Left kidney (tissue), 8 donors: ENCODE measurements at places on chromosomes 11 and 22. TPM values are rescaled to one million over a fixed set of nuclear protein-coding genes. Genes with fewer than 3 reads are reported as not detected.

CCDC15 gene
- polyA plus RNA-seq = 5.6 TPM

GLYAT gene
- 151 TPM for polyA plus RNA-seq

PLA2G6 gene
- 50.9 TPM for polyA plus RNA-seq

DNA sequence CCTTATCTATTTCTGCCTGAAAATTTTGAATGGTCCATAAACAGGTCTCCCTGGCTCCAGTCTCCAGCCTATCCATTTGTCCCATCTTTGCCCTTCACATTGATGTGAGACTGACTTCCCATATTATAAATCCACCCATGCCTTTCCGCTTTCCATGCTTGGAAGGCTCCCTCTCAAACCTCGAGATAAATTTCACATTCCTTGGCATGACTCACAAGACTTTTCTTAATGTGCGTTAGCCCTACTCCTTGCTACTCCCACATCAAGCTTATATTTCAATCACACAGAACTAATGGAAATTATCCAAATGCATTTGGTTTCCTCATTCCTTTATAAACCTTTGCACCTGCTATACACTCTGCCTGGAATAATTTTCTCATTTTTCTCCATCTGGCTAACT lies 163.7 kb upstream of the NTM start:
- no peak for DNase-seq

- no peak for DNase-seq
Measured at GRCh38 chr11:24357620-24358410, 139.0 kb upstream of the LUZP2 start.

DNA sequence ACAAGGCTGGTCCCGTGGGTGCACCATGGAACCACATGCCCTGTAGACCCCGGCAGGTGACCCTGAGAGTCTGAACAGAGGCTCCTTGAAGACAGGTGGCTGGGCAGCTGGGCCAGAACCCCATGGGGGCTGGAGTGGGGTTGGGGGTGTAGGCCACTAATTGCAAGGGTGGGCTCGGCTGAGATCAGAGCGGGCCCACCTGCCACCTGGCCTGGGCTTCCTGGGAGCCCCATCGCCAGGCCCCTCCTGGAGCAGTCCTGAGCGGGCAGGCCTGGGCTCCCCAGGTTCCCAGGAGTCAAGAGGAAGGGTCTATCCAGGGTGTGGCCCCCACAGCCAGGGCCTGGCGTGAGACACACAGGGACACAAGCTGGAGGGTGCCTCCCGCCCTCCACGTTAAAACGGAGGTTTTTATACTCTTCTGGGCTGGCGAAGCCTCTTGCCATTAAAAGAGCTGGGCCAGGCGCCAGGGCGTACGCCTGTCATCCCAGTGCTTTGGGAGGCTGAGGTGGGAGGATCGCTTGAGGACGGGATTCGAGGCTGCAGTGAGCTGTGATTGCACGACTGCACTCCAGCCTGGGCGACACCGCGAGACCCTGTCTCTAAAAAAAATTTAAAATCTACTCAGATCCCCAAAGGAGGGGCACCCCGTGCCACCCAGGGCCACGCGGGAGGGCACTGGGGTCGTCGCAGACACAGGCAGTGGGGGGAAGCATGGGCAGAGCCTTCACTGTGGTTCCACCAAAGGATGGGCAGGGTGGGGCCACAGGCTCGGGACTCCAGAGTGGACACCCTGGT lies 4.8 kb upstream of the TRABD start:
- DNase-seq = no peak

TIMP3 gene
- 121 TPM for polyA plus RNA-seq

ZC3H12C gene
- polyA plus RNA-seq = 8.8 TPM

RPL3 gene
- 2,722 TPM for polyA plus RNA-seq

GRCh38 chr11:116240710-116241109 lies 532.1 kb downstream of the BUD13 start:
- DNase-seq = peak; percentile 51

- peak; percentile 17 for DNase-seq
Measured at GRCh38 chr11:127804747-127805400, 782.5 kb downstream of the ETS1 start.

GRIK4 gene
- 1.3 TPM for polyA plus RNA-seq

GRCh38 chr11:124752471-124753102 lies 532 bp upstream of the VSIG2 start:
- DNase-seq = no peak

HOATZ gene
- 0.28 TPM for polyA plus RNA-seq

GRCh38 chr22:21761086-21761485 lies 25.5 kb upstream of the YPEL1 start:
- no peak for DNase-seq

DNA sequence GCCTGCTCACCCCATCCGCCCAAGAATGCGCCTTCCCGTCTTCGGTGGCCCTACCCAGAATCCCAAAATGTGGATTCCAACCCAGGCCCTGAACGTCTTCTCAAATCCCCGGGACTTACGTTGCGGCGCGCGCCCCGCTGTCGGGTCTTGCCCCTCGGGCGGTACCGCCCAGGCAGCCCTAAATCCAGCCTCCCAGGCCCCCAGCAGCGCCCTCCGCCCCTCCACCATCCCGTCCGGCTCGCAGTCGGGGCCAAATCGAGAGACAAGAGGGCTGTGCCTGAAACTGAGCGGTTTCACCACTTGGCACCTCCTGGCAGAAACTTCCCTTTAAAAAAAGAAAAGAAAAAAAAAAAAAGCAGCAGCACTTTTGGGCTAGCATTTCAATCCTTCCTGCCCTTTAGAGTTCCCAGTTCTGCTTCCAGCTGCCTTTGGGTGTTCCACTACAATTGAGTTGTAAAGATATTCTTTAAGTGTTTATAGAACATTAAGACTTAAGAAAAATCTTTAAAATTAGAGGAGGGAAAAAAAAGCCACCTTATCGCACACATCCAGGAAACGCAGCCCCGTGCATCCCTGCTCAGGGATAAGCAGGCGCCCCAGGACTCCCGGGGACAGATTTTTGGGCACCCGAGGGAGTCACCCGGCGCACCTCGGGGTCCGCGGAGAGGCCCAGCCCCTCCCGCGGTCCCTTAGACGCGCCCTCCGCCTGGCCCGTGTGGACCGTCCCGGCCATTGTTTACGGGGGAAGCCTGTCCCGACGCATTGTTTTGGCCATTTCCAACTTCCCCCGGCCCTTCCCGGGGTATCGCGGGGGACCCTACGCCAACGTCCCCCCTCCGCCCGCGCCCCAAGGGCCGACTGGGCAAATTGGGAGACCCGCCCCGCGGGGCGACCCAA lies 57.6 kb downstream of the KCNJ4 start:
- DNase-seq = no peak

- DNase-seq = no peak
Measured at GRCh38 chr11:92727769-92728168, 241.7 kb upstream of the MTNR1B start.

DNA sequence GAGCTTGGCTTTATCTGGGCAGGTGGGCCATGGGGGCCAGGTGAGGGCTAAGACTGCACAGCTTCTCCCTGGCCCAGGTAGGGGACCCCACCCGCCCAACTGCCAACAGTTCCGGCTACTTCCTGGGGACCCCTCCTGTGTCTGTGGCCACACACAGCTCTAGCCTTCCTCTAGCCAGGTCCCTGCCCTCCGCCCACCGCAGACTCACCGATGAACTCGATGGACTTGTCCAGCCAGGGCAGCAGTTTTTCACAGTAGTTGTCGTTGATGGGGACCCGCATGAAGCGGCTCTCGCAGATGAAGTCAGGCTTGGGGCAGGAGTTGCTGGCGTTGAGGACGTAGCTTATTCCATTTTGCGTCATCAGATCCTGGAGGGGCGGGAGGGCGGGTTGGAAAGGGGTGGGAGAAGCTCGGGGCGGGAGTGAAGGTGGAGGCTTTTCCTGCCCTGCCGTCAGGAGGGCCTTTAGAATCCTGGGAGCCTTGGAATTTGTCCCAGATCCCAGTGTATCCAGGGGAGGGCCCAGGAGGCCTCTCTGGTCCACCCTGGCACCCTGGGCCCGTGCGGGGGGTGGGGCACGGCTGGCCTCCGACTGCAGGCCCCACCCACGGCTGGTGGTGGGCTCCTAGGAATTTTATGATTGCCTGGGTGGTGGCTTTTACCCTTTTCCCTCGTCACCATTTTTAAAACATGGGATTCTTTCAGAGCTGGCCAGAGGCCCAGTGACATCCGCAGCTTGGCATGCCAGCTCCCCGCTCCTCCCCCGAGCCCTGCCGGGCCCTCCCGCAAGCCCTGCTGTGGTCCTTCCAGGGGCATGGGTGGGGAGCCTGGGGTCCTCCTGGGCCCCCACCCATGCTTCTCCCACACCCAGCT lies 13.9 kb downstream of the DUSP8 start:
- DNase-seq = no peak

YAP1 gene
- 221 TPM for polyA plus RNA-seq

GRCh38 chr11:123111465-123111864 lies 49.5 kb upstream of the HSPA8 start:
- DNase-seq = peak; percentile 53

DNA sequence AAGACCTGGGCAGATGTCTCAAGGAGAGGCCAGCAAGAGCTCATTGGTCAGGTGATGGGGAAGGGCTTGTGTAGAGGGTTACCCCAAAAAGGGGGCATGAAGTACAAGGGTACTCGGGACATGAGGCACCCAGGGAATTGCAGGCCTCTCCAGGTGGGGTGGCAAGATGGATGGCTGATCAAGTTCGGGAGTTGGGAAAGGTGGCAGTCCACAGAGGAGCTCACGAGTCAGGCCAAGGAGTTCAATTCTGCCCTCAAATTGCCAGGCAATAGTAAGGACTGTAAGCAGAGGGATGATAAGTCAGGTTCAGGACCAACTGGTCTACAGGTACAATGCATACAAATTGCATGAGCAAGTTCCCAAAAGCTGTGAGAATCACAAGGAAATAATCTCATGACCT lies 42.3 kb upstream of the SLC25A1 start:
- no peak for DNase-seq

- no peak for DNase-seq
Measured at GRCh38 chr11:69449320-69450063, 32.0 kb upstream of the LINC01488 start.

TMEM25 gene
- 26.8 TPM for polyA plus RNA-seq

KRTAP5-2 gene
- polyA plus RNA-seq = not detected

GRCh38 chr11:876545-876944 lies 33.9 kb downstream of the TSPAN4 start:
- no peak for DNase-seq

DNA sequence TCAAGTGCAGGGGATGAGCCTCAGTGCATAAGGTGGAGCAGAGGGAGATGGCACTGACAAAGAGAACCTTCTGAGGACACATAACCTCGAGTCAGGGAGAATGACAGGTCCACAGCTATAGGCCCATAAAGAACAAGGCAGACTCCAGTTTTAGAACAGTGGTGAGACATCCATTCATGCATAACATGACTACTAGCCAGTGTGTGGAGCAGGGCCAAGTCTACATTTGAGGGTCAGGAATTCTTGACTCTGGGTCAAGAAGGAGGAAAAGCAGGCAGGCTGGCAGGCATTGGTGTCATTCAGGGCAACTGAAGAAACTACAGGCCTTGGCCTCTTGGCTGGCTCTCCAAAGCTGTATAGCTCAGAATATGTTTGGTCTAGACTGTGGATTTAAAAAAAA lies 54.9 kb downstream of the MTNR1B start:
- no peak for DNase-seq
